Left ventricle myocardium superior (tissue), 1 donor: ENCODE measurements at places on chromosomes 2 and 18.

DNA sequence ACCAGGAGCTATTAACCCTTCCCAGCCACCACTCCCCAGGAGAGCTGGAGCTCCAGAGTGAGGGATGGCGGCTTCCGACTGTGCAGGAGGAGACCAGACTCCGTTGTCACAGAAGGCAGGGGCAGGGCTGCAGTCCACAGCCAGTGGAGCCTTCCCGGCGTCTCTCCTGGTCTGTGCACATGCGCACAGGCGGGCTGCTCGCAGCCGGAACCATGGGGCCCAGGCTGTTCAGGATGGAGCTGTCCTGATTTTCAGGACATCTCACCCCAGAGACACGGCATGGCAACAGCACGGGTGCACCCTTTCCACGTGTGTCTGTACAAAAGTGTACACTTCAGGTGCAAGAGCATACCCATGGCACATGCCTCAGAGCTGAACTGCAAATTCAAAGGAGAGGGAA is 28.9 kb downstream of the EIPR1 start:
- DNase-seq: no peak

DNA sequence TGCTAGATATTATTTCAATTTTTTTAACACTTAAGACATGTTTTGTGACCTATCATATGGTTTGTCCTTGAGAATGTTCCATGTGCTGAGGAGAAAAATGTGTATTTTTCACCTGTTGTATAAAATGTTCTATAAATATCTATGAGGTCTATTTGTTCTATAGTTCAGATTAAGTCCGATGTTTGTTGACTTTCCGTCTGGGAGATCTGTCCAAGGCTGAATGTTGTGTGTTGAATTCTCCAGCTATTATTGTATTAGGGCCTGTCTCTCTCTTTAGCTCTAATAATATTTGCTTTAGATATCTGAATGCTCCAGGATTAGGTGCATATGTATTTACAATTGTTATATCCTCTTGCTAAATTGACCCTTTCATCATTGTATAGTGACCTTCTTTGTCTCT is 144.1 kb downstream of the NYAP2 start:
- DNase-seq: no peak

DNA sequence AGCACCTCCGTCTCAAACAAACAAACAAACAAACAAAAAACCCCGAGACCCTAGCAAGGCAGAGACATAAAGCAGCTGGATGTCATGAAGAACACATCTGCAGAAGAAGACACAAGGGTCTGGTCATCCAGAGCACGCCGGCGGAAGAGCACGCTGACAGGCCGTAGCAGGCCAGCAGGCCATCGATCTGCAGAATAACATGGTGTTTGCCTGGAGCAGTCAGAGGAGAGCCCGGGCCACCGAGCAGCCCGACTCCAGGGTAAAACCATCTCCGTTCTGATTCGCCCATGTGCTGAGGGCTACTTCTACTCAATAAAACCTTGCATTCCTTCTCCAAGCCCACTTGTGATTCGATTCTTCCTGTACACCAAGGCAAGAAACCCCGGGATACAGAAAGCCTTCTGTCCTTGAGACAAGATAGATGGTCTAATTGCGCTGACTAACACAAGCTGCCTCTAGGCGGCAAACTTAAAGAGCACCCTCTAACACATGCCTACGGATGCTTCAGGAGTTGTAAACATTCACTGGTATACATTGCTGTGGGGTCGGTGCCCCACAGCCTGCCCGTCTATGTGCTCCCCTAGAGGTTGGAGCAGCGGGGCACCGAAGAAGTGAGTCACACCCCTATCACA is 549.8 kb upstream of the NRXN1 start:
- DNase-seq: no peak

DNA sequence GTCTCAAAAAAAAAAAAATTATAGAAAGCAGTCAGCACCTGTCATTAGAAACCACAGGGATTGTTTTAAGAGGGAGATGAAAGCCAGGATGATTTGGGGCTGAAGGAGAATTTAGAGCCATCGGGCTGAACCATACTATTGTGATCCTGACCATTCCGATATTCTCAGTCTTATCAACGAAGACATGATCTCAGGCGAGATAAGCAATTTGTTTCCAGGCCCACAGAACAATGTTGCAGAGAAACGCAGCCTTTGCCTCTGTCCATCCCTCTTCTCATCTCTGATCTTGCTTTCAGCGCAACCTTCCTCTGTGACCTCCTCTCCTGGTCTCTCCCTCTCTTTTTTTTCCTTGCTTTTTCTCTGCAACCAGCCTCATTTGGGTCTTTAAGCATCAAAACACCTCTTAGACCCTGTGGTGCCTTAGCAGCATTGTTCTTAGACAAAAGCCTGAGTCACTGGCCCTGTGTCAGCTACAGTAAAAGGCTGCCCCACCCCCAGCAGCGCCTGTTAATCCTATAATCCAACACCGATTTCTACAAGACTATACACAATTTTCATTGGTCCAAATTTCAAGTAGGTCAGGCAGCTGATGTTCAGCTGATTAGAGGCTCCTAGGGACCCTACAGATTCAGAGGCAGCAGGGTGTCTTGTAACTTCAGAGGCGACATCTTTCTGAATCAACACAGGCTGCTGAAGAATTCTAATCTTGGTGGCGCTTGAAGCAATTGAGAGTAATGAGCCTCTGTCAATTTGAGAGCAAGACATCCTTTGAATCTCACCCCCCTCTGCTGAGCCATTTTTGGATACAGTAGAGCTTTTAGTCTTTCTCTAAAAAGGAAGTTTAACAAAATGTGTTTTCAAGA is 206.0 kb downstream of the NCK2 start:
- DNase-seq: no peak

- no peak for DNase-seq
Measured at GRCh38 chr2:3650140-3650920, 7.7 kb upstream of the ALLC start.

- DNase-seq: no peak
Measured at GRCh38 chr2:157830696-157831570, 45.2 kb downstream of the ACVR1 start.

GRCh38 chr2:133605766-133606137 is 37.5 kb upstream of the NCKAP5 start:
- no peak for DNase-seq

DNA sequence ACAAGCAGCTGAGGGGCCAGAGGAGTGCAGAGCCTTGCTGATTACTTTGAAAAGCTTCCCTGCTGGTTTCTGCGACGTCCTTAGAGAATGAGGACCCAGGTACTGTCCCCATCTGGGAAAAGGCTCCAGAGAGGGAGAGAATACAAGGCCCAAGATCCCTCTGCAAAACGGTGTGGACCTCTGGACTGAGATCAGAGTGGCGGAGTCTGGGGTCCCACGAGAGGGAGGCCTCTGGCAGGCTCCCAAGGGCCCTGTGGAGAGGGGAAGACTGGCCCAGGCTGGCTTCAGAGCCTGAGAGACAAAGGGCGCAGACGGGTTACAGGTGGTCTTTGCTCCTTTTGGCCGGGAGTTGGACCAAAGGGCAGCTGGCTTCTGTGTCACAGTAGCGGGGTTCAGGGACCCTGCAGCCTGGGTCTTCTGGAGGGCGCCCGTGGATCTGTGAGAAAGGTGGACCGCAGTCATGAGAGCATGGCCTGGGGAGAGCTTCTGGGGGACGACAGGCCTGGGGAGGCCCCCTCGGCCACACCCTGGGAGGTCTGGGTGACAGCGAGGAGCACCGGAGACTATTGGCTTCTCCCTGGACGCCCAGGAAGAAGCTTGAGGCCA is 805 bp downstream of the SNORC start:
- DNase-seq: no peak

- no peak for DNase-seq
Measured at GRCh38 chr2:24301599-24301998, 58.7 kb downstream of the ITSN2 start.

- no peak for DNase-seq
Measured at GRCh38 chr2:66696374-66696773, 261.4 kb downstream of the MEIS1 start.

GRCh38 chr2:198368089-198368488 is 563.7 kb downstream of the PLCL1 start:
- DNase-seq: no peak

GRCh38 chr2:226641008-226641407 is 158.6 kb downstream of the IRS1 start:
- DNase-seq: no peak

GRCh38 chr2:12935796-12936195 is 219.1 kb downstream of the TRIB2 start:
- DNase-seq: no peak

DNA sequence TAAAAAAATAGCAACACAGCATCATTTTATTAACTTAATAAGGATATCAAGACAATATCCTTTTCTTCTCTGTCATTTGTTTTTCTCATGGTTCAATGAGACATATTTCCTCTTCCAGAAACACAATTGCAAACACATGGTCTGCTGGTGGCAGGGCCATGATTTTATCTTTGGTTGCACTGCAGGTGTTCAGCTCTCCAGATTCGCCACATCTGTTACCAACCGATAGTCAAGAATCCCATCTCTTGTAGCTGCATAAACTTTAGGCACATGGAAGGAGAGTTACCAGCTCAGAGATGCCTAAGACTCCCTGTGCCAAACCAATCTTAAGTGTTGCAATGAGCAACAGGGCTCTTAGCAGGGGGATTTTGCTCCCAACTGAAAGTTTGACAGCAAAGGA is 1303.2 kb upstream of the CELF4 start:
- no peak for DNase-seq

DNA sequence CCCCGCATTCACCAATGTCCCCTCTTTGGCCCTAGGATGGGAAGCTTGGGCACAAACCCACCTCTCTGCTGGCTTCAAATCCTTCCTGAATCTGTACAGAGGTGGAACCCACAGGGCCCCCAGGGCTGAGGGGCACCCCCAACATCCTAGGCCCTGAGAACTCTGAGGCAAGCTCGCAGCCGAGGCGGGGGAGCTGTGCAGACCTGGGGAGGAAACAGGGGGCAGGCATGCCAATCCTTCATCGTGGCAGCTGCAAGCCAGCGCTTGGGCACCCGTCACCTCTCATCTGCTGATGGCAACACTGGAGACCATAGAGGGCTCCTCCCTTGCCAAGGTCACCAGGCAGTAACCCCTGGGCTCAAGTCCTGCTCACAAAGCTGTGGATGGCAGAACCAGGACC is 10.8 kb downstream of the ECEL1 start:
- DNase-seq: no peak

- no peak for DNase-seq
Measured at GRCh38 chr2:31328026-31328425, 86.5 kb downstream of the XDH start.

DNA sequence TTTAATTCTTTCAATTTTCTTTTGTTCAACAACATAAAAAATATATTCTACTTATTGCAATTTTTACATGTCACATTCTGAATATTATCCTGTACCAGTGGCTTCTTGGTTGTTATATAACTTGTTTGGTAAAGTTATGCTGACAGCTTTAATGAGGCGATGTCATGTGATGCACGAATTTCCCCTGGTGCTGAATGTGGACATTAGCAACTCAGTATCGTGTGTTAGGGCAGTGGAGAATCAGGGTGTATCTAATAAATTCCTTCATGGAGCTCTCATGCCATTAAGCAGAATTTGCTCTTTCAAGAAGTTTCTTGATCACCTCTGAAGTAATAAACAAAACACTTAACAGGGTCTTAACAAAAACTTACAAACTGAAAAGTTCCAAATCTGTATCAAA is 99.6 kb upstream of the DNMT3A start:
- no peak for DNase-seq

GRCh38 chr2:88451811-88452564 is 505 bp downstream of the FOXI3 start:
- no peak for DNase-seq

- DNase-seq: no peak
Measured at GRCh38 chr18:52200921-52201663, 138.9 kb upstream of the DCC start.

- no peak for DNase-seq
Measured at GRCh38 chr2:224777559-224777930, 61.4 kb upstream of the CCDC195 start.

DNA sequence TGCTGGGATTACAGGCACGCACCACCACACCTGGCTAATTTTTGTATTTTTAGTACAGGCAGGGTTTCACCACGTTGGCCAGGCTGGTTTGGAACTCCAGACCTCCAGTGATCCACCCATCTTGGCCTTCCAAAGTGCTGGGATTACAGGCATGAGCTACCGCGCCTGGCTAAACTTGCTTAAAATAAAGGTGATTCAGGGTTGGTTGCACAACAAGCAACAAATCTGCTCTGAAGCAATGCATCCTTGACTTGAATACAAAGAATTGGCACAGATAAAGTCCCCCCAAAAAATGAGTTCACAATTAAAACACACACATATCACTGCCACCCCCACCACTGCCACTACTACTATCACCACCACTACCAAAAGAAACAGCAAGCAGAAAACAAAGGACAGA is 34.9 kb downstream of the CCDC88A start:
- no peak for DNase-seq

DNA sequence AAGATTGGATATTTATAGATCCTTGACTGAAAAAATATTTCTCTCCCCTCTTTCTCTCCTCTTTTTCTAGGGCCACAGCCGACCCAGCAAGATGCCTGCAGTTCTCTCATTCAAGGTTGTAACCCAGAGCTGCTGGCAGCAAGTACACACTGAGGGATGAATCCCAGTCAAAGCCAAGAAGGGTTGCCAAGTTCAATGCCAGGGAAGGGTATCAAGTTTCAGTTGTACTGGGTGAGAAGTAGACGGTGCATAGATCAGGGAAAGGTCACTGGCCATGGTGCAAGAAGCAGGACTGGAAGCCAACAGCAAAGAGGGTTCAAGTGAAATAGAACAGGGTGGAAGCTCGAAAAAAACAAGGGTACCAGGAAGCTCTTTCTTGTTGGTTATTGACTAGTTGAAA is 170.2 kb downstream of the NRP2 start:
- no peak for DNase-seq

- DNase-seq: no peak
Measured at GRCh38 chr2:120662746-120663145, 72.9 kb upstream of the GLI2 start.

- no peak for DNase-seq
Measured at GRCh38 chr2:150234787-150235446, 252.6 kb downstream of the RND3 start.

GRCh38 chr2:126145752-126146151 is 510.2 kb upstream of the GYPC start:
- no peak for DNase-seq

GRCh38 chr18:48925491-48925780 is 25.3 kb downstream of the SMAD7 start:
- DNase-seq: no peak

DNA sequence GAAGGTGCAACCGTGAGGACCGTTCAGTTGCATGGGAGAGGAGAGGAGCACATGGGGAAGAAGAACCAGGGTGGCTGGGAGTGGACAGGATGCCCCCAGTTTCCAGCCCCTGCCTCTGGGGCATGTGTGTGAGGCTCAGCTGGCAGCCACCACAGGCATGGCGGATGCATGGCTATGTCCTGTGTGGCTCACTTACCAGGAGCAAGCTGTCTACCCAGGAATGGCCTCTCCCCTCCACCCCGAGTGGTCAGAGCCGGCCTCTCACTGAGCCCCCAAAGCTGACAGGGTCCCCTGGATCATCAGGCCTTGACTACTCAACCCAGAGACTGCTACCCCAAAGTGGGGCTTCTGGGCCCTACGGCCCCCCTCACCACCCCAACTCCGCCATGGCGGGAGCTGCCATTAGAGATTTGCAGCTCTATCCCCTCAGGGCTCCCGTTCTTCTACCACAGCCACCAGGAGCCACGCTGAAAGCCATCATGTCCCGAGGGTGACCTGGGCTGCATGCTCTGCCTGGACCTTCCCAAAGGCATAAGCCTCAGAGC is 65.3 kb downstream of the RHOB start:
- DNase-seq: no peak

GRCh38 chr2:170177950-170178781 is at the start of gene MYO3B:
Gene MYO3B, plus strand, starts transcription at chr2:170178147. Its CDS starts 141 bp downstream, at chr2:170178288.
- DNase-seq: no peak

GRCh38 chr2:198297350-198297749 is 493.0 kb downstream of the PLCL1 start:
- no peak for DNase-seq
